Choroid plexus epithelial cell (primary cell): ENCODE measurements at places on chromosomes 7 and 10.

GRCh38 chr7:106885652-106886051 lies 20.6 kb downstream of the PIK3CG start:
- DNase-seq = no peak

DNA sequence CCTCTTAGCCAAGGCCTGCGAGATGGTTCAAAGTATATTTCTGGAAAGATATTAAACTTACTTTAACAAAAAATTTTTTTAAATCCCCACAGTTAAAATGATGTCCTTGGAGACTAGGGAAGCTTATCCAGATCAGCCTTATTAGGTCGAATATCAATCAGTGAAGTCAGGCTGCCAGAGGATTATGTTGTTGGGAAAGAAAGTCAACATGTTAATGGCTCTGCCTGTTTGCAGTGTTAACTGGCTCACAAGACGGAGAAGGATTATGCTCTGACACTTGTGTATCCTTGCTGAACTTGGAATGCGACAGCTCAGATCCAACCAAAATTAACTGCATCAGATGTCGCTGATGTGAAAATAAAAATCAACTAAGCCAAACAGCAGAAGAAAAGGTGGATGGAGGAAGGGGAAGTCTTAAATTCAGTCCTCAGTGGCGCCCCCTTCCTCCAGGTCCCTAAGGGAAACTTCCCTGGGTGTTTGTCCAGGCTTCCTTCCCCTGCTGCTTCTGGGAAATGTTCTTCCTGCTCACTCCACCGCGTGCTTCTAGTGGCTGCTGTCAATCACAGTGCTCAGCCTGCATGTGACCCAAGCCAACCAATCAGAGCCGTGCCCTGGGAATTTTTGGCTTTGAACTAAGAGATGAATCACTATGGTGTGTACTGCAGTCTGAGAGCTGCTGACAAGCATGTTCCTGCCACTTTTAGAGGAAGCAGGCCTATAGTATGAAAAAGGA lies 690.4 kb upstream of the NRP1 start:
- peak; percentile 50 for DNase-seq

DNA sequence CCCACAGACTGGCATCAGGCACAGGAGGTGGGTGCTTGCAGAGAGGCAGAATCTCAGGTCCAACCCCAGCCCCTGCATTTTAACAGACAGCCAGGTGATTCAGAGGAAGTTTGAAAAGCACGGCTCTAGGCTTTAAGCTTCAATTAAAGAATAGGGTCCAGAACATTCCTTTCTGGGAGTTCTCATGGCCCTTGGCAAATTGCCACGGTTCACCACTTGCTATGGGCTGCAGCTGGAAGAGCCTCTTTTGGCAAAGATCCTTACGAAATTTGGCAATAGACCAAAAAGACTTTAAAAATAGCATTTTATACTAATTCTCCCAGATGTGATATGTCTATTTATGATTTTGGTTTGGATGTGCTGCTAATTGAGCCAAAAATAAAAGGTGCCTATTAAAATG lies 148.1 kb downstream of the ITGA8 start:
- DNase-seq = peak; percentile 95

GRCh38 chr10:59245686-59246085 lies 69.2 kb downstream of the PHYHIPL start:
- DNase-seq = no peak

- no peak for DNase-seq
Measured at GRCh38 chr10:14349081-14349480, 18.4 kb upstream of the FRMD4A start.

GRCh38 chr7:151256410-151257045 lies 8.0 kb upstream of the SMARCD3 start:
- no peak for DNase-seq

- no peak for DNase-seq
Measured at GRCh38 chr7:44624318-44624717, 17.9 kb downstream of the OGDH start.

- no peak for DNase-seq
Measured at GRCh38 chr10:3420527-3421469, 248.2 kb upstream of the PITRM1 start.

GRCh38 chr7:33578881-33579672 lies 326.3 kb upstream of the BMPER start:
- DNase-seq = no peak

DNA sequence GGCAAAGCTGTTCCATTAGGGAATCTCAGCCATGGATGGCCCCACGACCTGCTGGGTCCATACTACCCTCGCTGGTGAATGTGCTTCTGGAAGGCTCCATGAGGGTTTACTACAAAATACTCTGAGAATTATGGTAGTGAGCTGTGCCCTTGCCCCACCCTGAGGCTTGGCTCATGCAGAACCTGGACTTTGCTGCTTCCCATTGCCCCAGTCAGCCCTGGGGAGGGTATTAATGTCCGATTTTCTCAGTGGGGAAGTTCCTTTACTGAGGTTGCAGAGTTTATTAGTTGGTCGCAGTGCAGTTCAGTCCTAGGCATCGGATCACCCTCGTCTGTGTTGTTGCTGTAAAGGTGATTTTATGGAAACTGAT lies 310.1 kb downstream of the WDR37 start:
- no peak for DNase-seq

DNA sequence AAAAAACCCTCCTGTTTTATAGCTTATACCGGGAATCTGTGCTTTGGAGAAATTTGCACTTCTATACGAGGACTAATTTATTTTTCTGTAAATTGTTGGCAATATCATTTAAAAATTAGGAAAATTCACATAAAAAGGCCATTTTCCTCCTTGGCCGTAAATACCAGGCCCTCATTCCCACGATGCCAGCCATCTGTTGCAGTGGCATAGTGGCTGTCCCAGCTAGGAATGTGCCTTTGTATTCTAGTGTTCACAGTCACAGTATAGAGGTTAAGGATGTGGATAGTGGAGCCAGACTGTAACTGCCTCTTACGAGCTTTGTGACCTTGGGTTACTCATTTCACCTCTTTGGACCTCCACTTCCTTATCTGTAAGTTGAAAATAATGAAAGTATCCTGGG lies 312.5 kb downstream of the GPR158 start:
- no peak for DNase-seq

- peak; percentile 95 for DNase-seq
Measured at GRCh38 chr10:72248468-72249151, 25.1 kb upstream of the DDIT4 start.

GRCh38 chr7:131371411-131371810 lies 43.7 kb downstream of the MKLN1 start:
- DNase-seq = no peak

GRCh38 chr10:106714734-106715555 lies 449.6 kb downstream of the SORCS1 start:
- DNase-seq = no peak

DNA sequence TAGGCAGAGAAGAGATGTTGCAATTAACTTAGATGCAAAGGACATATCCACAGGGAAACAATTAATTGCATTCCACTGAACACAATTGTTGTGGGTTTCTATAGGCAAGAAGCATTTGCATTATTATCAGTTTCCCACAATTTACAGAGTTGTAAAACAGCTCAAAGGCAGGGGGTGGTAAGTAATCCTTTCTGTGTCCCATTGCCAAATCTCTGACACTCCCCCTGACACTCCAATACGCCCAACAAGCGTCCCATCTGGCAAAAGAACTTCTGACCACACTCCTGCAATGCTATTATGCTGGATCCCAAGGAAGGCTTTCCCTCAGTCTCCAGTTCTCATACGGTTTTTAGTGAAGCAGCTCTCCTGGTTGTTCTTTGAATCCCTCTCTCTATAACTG lies 179.8 kb downstream of the CXCL12 start:
- no peak for DNase-seq

GRCh38 chr7:45690762-45691150 lies 116.6 kb downstream of the ADCY1 start:
- no peak for DNase-seq

- peak; percentile 74 for DNase-seq
Measured at GRCh38 chr7:98168181-98168903, 42.9 kb upstream of the BHLHA15 start.

DNA sequence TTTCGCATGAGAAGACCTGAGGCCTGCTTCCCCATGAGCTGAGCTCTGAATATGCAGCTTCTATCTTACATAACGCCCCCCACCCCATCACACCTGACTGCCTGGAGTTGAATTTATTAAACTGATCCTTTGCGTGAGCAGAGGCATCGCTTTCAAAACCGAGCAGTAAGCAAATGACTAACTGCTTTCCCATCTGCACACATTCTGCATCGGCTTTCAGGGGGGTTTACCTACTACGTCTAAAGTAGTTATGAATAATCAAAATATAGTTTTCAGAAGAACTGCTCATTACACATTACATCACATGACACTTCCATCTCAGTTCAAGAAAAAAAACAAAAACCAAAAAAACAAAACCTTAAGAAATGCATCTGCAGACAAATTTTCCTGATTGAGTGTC lies 54.7 kb upstream of the EGR2 start:
- DNase-seq = no peak

GRCh38 chr10:119465085-119465484 lies 77.4 kb downstream of the RGS10 start:
- DNase-seq = no peak

- no peak for DNase-seq
Measured at GRCh38 chr7:120254845-120255244, 18.1 kb upstream of the KCND2 start.

DNA sequence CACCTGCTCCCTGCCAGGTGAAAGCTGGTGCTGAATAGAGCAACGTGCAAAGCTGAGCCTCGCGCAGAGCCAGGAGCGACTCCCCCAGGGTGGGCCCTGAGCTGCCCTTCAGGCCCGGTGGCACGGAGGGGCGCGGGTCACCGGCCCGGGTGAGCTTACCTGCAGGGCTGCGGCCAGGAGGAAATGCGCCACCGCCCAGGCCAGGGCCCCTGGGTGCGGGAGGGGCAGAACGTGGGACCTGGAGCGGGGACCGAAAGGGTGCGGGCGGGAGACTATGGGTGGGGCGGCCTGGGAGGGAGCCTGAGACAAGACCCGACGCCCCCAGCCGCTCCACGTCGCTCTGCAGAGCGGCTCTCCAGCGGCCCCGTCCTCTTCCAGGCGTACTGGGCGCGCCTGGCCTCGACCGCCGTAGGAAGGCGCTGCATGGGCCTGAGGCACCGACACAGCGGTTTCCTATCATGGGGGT lies 122.1 kb downstream of the BTAF1 start:
- no peak for DNase-seq

DNA sequence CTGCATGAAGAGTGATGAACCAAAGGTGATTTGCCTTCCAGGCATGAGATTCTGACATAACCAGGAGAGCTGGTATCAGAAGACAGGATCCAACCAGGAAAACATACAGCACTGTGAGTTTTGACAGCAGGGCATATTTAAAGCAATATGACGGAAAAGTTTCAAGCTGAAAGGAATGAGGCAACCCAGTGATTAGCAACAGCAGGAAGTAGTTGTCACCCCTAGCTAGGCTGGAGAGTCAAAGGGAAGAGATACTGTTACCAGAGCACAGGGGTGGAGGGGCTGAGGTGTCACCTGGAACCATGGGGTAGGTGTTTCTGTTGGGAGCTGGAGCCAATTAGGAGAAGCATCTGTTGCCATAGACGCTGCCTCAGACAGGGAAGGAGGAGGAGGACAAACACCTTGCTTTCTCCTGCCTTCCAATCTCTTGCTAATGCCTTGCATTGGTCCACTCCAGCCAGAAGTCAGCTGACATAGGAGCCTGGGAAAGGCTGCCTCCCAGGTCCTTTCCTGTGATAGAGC lies 125.4 kb upstream of the SORCS3 start:
- DNase-seq = no peak

GRCh38 chr7:4842319-4843064 lies 19.3 kb downstream of the PAPOLB start:
- DNase-seq = no peak

DNA sequence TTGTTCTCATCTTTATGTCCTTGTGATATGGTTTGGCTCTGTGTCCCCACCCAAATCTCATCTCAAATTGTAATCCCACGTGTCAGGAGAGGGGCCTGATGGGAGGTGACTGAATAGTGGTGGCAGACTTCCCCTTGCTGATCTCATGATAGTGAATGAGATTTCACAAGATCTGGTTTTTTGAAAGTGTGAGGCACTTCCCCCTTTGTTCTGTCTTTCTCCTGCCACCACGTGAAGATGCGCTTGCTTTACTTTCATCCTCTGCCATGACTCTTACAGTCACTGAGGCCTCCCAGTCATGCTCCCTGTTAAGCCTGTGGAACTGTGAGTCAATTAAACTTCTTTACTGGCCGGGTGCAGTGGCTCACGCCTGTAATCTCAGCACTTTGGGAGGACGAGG lies 161.0 kb downstream of the HERPUD2 start:
- DNase-seq = no peak

DNA sequence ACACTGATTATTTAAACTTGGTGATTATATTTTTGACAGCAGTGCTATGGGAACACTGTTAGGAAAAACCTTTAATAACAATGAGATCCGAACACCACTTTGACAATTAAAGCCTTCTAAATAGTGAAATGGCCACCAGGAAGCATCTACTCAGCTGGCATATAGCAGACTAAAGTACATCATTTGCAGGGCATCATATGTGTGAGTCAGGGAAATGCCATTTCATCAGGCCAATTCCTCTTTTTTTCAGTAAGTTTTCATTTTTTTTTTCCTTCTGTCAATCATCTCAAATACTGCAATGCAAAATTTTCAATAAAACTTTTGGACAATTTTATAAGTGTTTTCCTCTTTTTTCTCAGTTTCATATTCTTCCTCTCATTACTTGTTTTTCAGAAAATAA lies 521.4 kb upstream of the SEMA3D start:
- DNase-seq = no peak

DNA sequence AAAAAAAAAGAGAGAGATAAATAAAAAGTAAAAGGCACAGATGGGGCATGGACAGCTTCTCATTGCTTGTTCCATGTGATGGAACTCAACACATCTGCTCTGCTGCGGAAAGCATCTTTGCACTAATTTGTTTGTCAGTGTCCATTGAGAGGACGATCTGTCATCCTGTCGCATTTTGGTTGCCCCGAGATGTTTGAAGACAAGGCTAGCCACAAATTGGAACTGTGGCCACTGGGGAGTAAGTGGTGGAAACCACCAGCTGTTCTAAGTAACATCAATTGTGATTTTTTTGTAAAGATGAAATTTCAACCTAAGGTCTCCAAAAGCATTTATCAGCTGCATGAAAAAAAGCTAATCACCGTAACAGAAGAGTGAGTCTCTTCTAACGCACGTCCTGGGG lies 312.7 kb downstream of the ADARB2 start:
- no peak for DNase-seq

DNA sequence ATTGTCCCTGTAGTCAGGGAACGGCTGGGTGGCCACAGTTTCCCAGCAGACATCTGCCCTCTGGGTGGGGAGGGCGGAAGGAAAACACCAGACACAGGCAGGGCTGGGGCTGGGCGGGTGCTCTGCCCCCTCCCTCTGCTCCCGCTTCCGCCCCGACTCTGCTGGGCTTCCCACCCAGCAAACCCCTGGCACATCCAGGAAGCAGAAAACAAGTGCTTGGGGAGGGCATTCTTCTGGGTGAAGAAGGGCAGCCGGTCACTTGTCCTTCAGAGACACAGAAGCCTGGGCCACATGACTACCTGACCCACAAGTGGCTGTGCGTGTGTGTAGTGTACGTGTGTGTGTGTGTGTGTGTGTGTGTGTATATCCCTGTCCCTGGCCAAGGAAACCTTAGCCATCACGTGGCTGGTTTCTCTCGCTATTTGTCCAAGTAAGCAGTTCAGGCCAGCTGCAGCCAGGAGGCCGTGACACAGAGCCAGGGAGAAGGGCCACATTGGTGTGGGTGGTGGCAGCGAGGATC lies 77.9 kb downstream of the ZMIZ1 start:
- no peak for DNase-seq

GRCh38 chr7:28921822-28922221 lies 36.3 kb downstream of the TRIL start:
- DNase-seq = peak; percentile 86
